HT-29 (cell line): ENCODE measurements at places on chromosomes 1 and 21.

GRCh38 chr1:113142791-113143190 is 69.8 kb downstream of the LRIG2 start:
- DNase-seq = no peak

DNA sequence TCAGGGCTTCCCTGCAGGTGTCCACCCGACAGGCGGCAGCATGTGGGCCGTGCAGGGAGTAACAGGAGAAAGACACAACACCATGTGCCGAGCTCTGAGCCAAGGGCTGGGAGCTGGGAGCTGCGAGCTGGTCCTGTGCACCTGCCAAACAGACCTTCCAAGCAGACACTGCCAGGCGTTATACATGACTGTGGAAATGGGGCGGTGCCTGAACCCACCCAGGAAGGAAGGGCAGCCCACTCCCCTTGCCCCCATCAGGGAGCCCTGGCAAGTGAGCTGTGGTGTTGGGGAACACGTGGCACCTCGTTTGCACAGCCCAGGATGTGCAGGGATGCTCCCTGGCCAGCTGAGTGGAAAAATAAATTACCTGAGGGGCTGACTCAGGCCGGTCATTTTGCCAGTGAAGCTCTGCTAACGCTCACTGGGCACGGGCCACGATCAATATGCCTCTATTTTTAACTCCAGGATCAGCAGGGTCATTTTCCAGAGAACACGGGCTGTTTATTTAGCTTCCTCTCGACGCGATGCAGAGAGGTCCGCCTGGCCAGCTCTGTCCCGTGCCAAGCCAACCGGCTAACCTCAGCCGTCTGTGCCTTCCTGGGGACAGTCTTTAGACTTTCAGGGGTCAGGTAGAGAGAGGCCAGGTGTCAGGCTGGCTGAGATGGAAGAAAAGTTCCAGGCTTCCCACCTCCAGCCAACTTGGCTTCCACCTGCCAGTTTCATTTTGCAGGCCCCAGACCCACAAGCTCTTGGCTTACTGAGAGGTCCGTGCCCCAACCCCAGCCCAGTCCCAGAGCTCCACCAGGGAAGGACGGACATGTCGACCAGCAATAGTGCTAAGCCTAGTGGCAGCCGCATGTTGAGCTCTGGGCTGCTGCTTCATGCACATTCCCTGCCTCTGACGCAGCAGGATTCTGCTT is 196.7 kb upstream of the VAMP3 start:
- DNase-seq = no peak

DNA sequence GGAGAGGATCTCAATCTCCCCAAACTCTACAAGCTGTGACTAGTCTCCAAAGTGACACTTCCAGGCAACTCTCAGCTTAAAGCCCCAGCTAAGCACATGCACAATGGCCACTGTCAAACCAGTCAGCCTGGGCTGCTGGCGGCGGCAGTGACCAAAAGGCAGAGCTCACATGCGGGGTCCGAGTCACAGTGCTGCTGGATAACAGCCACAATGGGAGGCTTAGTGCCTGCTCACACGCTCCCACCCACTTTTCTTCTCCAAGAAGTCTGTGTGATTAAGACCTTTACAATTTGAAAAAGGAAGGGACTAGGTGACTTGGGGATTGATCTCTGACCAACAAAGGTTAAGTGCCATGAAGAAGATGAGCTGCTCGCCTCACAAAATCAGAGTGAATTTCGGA is 16.8 kb downstream of the RIPK4 start:
- DNase-seq = no peak

- peak; percentile 95 for DNase-seq
Observed at GRCh38 chr1:207004931-207005830, 27.4 kb downstream of the C1orf116 start.

DNA sequence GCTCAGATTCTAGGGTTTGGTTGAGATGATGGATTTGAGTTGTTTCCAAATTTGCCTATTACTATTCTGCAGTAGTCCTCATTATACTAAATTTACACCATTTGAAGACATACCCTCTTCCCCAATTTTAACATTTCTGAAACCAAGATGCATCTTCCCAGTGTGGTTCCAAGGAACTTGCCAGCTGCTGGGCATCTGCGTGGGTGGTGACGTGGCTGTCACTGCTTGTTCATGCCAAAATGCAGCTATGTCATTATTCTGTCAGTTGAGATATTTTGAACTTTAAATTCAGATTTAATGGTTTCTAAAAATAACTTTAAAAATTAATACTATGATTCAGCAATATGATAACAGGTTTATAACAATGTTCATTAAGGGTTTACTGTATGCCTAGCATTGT is 1.2 kb downstream of the ZFP69 start:
- DNase-seq = no peak

DNA sequence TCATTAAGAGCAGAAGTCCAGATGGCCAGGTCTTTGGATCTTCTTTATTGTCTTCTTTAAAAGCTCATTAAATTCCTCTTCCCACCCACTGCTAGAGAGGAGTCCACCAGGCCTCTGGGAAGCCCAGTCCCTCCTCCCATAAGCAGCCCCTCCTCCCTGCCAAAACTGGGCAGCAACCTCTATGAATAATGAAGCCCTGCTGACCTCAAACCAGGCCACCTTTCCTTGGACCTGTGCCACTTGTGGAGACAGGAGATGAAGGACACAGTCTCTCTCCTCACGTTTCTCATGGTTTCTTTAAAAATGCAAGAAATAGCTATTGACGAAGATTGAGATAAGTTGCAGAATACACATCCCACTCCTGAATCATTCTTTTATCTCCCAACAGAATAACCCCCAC is 112.8 kb downstream of the EDEM3 start:
- no peak for DNase-seq

- DNase-seq = no peak
Observed at GRCh38 chr1:75625795-75626194, 14.9 kb upstream of the SLC44A5 start.

DNA sequence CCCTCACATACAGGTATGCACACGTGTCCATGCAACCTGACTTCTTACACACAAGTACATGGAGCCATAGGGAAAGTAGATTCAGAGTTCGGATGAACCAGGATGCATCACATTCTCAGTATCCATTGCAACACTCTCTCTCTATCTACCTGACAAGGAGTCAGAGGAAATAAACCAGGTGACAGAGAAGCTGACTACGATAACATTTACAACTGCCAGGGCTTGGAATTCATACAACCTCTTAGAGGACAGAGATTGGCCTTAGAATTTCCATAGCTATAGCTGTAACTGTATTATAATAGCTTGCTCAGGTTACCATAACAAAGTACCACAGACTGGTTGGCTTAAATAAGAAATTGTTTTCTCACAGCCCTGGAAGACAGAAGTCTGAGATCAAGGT is 116.9 kb upstream of the PALMD start:
- no peak for DNase-seq

DNA sequence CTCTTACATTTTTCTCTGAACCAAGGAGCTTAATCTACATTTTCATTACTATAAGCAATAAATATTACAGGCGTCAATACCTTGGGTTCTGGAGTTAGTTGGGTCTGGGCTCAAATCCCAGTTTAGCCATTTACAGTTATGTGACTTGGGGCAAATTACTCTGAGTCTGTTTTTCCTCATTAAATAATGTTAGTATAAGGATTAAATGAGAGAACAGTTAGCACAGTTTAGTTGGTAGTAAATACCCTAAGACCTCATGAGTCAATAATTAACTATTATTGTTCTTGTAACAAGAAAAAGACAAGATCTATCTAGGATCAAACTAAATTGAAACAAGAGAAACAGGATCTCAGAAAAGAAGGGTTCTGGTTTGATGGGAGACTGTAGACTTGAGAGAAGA is 4.6 kb downstream of the C1orf116 start:
- peak; percentile 54 for DNase-seq

DNA sequence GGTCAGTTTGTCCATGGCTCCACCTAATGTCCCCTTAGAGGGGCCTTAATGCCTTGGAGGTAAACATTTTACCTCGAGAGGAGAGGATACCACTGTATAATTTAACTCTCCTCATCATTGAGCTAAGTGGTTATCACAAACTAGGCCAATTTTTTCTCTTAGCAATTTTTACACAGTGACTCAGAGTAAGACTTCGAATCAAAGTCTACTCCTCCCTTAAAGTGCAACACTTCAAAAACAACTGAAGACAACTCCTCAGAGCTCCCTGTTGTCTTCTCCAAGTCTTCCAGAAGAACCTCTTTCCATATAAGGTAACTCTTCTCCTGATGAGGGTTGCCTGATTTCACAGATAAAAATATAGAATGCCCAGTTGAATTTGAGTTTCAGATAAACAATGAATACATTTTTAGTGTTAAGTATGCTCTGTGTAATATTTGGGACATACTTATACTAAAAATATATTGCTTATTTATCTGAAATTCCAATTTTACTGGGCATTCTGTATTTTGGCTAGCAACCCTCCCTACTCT is 4.9 kb upstream of the PTGFRN start:
- DNase-seq = no peak

GRCh38 chr1:195141294-195141693 is 1466.9 kb downstream of the KCNT2 start:
- no peak for DNase-seq

- peak; percentile 78 for DNase-seq
Observed at GRCh38 chr1:230268371-230269170, 157.6 kb downstream of the PGBD5 start.

GRCh38 chr21:42702720-42703119 is 49.3 kb downstream of the PDE9A start:
- DNase-seq = no peak

- DNase-seq = no peak
Observed at GRCh38 chr1:8482979-8483381, 165.1 kb downstream of the SLC45A1 start.

- no peak for DNase-seq
Observed at GRCh38 chr1:206882555-206882954, 14.7 kb upstream of the IL24 start.

- no peak for DNase-seq
Observed at GRCh38 chr1:176795929-176796328, 333.0 kb downstream of the PAPPA2 start.

DNA sequence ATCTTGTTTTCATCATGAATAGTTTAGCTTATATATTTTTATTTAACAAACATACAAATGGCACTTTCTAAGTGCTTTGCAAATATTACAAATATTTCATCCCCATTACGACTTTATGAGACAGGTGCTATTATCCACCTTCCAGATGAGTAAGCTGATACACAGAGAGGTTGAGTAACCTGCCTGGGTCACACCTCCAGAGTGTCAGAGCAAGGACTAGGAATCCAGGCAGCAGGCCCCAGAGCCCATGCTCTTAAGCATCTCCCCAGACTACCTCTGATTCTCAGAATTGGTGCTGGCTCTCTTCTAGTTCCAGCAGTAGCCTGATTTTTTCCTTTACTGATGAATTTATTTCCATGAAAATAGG is 40.0 kb downstream of the EPHB2 start:
- DNase-seq = peak; percentile 38

DNA sequence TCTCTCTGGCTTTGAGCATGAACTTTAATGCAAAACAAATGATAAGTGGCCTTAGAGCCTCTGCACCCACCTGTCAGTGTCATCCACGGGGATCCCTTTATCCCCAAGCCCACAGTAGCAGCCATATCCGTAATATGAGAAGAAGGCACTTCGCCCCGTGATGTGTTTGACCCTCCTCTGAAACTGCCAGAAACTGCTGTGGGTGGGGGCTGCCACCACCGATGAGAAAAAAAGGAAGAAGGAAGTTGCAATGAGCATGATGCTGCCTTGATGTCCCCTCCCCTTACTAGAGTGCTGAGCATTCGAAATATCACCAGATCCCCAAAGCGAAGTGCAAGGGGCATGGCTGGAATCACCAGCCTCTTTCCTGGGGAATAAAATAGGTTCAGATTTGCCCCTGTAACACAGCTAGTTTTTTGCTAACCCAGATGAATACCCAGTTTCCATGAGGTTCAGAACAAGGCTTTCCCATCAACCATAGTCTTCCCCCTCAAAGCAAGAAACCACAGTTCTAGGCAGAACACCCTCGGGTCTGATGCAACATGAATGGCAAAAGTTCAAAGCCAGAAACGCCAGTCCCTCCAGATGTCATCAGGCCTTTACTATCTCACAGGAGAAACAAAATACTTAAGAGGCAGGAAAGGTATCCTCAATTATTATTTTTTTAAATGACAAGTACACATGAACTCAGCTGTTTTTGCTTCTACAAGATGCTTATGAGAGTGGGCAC is 10.8 kb upstream of the UBXN10 start:
- no peak for DNase-seq

DNA sequence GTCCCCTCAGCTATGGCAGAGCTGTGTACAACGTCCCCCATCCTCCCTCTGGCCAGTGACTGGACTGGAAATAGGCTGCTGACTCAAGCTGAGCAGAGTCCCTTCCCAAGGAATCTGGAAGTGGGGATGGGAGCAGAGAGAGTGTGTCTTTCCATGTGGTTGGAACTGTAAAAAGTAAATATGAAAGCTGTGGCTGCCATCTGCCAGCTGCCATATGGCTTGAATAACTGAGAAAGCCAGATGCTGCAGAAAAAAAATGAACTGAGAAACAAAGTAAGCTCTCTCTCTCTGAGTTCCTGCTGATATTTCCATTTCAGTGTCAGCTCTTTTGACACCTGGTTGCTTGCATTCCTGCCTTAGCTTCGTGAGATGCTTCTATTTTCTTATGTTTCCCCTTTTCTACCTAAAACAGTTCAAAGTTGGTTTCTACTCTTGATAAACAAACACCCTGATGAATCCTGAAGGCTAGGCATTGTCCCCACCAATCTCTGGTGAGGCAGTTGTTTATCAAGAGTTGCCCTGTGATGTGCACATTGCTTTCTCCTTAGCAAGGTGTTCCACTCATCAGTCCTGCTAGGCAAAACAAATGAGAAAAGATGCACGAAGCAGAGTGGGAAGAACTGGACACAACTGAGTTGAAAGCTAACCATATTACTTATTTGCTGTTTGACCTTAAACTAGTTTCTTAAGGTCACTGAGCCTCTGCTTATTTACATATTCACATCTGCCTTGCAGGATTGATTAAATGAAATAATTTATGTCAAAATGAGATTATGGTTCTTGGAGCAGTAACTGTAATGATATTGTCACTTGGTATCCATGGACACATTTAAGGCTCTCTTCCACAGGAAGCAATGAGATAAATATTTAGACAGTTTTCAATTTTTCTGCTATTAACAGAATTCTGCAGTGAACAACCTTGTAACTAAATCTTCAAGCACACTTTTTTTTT is 16.6 kb upstream of the DR1 start:
- no peak for DNase-seq

GRCh38 chr1:99469550-99469971 is 176.4 kb upstream of the PALMD start:
- no peak for DNase-seq

DNA sequence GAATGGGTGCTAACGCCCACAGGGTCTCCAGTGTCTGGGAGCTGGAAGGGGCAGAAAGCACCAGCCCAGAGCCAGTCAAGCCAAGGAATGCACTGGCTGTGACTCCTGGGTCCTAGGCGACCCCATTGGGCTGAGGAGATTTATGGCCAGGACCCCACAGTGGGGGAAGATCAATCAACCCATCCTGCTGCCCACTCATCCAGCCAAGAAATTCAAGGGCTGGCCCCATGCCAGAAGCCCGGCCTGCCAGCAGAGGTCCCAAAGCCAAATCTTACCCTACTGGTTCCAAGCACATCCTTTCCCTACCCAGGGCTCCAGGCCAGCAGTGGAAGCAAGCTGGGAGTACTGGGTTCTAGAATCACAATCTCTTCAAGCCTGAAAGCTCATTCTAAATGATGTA is 6.8 kb upstream of the PDZK1IP1 start:
- no peak for DNase-seq

GRCh38 chr21:33075596-33076195 is 5.8 kb downstream of the OLIG1 start:
- DNase-seq = no peak

- no peak for DNase-seq
Observed at GRCh38 chr1:60974524-60975372, 107.6 kb upstream of the NFIA start.
